ENCODE measurements at places on chromosomes 3 and 15.
A peak's percentile ranks its signal among the peaks of the same experiment; 100 is the strongest.

GRCh38 chr3:42148982-42149432 is 57.9 kb downstream of the TRAK1 start:
- peak; percentile 86 for DNase-seq

- no peak for DNase-seq
These were observed 101.6 kb upstream of the LINGO1 start for GRCh38 chr15:77734306-77734705.

GRCh38 chr3:11445883-11446282 is 173.7 kb downstream of the ATG7 start:
- no peak for DNase-seq

DNA sequence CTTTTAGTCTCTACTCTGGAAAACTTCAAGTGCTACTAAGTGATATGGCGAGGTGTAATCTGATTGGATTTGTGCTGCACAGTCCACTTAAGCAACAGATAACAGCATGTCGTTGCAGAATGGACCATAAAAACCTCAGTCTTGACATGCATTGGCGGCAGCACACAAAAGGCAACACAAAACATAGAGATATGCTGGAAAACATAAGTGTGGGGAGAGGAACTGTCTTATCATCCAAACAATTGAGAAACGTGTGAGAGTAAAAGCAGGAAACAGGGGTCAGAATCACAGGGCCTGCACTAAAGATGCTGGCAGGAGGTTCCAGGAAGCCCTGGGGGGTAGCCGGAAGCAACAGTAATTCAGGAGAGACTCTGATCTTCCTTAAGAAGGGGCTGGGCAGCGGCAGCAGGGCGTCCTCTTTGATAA is 82.1 kb downstream of the CGNL1 start:
- no peak for DNase-seq

DNA sequence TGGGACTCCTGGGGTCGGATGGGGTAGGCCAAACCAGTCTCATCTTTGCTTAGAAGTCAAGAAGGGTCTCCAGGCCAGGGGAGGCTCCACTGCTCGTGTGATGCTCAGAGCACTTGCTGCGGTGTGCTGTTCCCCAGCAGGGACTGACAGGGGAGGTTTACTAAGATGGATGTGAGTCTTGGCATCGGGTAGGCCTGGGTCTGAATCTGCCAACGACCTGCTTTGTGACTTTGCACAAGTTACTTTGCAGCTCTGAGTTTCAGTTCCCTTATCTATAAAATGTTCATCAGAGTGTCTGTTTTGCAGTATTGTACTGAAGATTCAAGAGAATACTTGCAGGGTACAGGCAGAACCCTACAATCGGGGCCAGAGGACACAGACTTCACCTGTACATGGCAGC is 17.3 kb upstream of the CDCP1 start:
- no peak for DNase-seq

DNA sequence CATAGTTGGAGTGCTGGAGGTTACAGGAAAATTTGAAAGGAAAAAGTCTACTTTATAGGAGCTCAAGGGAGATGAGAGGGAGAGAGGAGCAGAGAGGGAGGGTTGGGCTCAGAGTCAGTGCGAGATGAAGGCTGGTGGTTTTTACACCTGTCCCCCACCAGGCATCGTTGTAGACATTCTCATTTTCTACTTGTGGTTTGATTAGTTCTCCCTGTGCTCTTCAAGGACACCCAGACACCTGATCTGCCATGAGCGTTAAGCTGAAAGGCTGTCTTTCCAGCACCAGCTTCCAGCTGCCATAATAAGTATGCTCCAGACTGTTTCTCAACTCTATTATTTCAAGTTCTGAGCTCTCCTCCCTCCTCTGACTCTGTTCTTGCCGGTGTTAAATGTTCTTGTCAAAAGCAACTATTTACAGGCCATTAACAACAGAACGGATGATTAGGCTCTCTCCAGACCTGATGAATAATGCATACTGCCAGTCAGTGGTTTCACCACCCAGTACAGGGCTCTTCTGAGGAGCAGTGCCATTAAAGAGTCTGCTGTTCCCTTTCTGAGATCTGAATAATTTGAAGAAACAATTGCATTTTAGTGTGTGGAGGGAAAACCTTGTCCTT is 514.6 kb upstream of the MCTP2 start:
- DNase-seq = peak; percentile 40

DNA sequence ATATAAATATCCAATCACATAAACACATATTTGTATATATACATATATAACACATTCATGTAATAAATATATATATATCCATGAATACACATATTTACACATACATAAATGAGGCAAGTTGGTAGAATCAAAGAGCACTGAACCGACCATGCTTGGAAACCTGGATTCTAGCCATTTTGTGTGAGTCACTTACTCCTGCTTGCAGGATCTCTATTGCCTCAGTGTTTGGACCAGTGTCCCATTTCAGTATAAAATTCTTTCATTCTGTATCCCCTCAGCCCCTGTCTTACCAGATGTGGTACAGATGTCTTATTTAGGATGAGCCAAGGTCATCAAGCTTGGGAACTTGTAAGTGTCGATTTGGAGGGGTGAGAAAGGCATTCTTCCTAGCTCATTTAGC is 391.4 kb upstream of the FRG2C start:
- DNase-seq = no peak

DNA sequence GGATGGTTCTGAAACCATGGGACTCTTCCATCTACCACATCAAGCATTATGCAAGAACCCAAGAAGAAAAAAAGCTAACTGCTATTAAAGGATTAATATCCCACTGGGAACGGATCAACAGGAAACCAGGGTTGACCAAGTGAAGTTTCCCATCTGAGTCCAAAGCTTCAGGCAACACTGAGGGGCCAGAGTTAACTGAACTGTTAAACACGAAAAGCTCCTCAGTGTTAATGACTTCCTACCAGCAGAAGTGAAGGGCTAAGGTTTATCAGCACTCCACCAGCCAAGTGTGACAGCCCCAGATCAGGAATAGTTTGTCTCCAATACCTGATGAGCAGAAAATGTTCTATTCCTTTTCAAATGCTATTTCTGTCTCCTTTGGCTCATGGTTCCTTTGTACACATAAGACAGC is 36.7 kb downstream of the PTPN9 start:
- peak; percentile 29 for DNase-seq

DNA sequence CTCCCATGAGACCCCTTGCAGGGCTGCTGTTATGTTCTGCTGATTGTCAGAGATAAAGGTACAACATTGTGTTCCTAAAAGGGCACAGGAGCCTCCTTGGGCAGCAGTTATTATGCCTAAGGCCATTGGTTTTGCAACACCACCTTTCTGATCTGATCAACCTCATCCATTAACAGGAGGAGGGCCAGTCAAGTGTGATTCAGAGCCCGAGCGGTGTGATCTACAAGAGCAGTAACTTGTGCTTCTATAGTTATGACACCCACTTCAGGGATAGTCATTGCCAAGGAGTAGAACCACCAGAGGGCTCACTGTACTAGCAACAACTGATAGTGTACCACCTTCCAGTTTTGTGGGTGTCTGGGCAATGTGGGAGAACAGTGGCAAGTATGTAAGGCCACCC is 1457.9 kb upstream of the CADM2 start:
- DNase-seq = no peak

GRCh38 chr15:50183112-50183794 is 1.3 kb downstream of the SLC27A2 start:
- DNase-seq = no peak

GRCh38 chr3:42632146-42632545 is 21.4 kb upstream of the ZBTB47 start:
- no peak for DNase-seq

GRCh38 chr15:71997691-71998090 is 120.3 kb downstream of the MYO9A start:
- no peak for DNase-seq

- DNase-seq = no peak
These were observed 42.5 kb downstream of the STARD5 start for GRCh38 chr15:81281456-81281735.

- no peak for DNase-seq
These were observed 91.7 kb downstream of the CHSY1 start for GRCh38 chr15:101159936-101160815.

- DNase-seq = no peak
These were observed 942.1 kb downstream of the AGBL1 start for GRCh38 chr15:87021751-87022150.

- peak; percentile 37 for DNase-seq
These were observed 1.2 kb downstream of the UBP1 start for GRCh38 chr3:33438881-33439545.

GRCh38 chr3:94787734-94788270 is 724.9 kb downstream of the NSUN3 start:
- DNase-seq = peak; percentile 15

DNA sequence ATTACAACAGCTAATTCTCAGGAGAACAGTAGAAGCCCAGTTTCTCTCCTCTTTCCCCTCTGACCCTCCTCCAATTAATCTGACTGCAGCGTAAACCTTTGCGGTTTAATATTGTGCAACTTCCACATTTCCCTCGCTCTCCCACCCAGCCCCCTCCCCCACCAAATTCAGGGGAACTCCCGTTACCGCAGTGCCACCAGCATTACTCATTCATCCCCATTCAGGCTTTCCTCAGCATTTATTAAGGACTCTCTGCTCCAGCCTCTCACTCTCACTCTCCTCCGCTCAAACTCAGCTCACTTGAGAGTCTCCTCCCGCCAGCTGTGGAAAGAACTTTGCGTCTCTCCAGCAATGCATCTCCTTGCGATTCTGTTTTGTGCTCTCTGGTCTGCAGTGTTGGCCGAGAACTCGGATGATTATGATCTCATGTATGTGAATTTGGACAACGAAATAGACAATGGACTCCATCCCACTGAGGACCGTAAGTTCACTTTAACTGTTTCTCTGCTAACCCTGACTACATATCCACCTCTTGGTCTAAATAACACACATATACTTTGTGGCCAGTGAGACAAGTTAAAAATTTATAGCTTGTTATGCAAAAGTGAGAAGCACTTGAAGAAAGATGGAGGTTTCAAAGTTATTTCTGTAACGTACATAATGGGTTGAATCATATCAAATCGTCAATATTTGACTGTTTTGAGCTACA is at the start of gene PTX3:
Gene PTX3 (plus strand): TSS at position 268 of the 709 bp plus-strand sequence. CDS start 84 bp downstream, at position 352.
- peak; percentile 48 for DNase-seq

DNA sequence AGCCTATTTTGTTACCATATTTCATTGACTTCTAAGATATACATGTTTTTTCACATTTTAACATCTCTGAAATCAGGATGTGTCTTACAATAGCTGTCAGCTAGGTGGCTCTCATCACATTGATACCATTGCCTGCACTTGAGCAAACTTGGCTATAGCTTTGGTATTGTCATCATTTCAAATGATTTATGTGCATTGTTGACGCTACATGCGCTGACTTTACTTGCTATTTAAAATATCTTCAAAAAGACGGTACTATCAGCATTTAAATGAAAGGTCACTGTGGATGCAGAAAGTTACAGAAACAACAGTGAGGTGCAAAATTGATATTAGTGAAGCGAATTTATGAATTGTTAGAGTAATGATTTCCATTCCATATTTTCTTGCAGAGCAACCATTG is 54.0 kb upstream of the ABHD2 start:
- DNase-seq = no peak

DNA sequence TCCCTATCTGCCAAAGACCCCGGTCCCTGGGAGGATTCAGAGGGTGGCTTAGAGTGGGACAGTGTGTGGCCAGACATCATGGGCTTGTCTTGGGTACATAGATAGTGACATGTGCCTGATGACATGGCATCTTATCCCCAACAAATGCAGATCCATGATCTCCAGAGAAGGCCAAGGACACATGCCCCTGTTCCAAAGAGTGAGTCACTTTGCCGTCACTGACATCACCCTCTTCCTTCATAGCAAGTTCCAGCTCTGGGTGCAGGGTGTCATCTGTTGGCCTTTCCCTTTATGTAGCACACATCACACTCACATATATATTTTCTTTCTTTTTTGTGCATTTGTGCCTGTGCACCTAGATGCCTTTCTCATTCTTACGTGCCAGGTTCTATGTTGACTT is 350.5 kb downstream of the LRTM1 start:
- no peak for DNase-seq

- no peak for DNase-seq
These were observed 38.2 kb upstream of the CNOT10 start for GRCh38 chr3:32646761-32647160.

- DNase-seq = no peak
These were observed 164.5 kb downstream of the PTPRG start for GRCh38 chr3:61725851-61726333.

DNA sequence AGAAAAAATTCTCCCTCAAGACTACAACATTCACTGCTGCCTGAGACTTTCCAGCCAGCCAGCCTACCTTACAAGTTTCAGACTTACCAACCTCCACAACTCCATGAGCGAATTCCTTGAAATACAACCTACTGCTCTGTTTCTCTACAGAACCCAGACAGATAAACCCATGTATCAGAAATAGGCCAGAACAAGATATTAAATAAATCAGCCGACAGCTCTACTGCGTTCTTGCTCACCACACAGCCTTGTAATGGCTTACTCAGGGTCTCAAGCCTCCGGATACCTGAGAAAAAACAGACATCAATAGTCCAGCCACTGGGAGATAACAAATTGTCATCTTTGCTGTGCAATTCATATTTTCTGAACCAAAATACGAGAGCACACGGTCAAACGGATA is 43.6 kb upstream of the LIPC start:
- no peak for DNase-seq

DNA sequence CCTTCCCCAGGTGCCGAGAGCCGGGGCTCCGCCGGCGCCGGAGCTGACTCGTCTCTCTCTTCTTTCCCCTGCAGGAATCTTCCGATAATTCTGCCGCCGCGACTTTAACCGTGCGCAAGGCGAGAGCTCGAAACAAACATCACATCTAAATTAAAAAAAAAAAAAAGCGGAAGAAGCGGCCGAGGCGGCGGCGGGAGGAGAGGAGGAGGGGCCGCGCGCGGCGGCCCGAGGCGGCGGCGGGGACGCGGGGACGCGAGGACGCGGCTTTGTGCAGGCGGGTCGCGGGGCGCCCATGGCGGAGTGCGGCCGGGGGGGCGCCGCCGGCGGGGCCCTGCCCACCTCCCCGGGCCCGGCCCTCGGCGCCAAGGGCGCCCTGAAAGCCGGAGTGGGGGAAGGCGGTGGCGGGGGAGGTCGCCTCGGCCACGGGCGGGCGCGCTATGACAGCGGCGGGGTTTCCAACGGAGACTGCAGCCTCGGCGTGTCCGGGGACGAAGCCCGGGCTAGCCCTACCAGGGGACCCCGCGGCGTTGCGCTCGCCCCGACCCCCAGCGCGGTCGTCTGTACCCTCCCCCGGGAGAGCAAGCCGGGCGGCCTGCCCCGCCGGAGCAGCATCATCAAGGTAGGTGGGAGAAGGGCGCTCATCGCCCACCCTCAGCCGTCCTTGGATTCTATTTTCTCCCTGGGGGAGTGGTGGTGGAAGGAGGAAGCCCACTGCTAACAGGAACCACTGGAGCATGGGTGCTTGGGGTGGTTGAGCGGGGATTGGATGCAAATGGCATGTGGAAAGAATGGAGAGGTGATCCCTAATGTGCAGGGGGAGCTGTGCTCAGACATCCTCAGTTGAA is at the start of gene PLCL2:
Gene PLCL2 (plus strand): TSS at position 208 of the 845 bp plus-strand sequence. CDS start 85 bp downstream, at position 293.
- peak; percentile 41 for DNase-seq

GRCh38 chr3:130354430-130354829 is 9.0 kb downstream of the COL6A5 start:
- DNase-seq = no peak

GRCh38 chr3:71309342-71309741 is 274.2 kb downstream of the FOXP1 start:
- DNase-seq = no peak

- no peak for DNase-seq
These were observed 50.3 kb upstream of the SEC13 start for GRCh38 chr3:10371167-10371566.

- DNase-seq = no peak
These were observed 17.8 kb upstream of the CLDN1 start for GRCh38 chr3:190340071-190340470.

Measured in renal pelvis (tissue), 12 donors.